Aorta (tissue), 5 donors: ENCODE measurements at places on chromosomes 5 and 9.

- no peak for DNase-seq
Measured at GRCh38 chr5:181215997-181216989, 6.8 kb upstream of the TRIM41 start.

- DNase-seq = no peak
Measured at GRCh38 chr5:98425640-98426039, 347.8 kb upstream of the RGMB start.

GRCh38 chr5:124606543-124606942 is 139.9 kb downstream of the ZNF608 start:
- DNase-seq = no peak

DNA sequence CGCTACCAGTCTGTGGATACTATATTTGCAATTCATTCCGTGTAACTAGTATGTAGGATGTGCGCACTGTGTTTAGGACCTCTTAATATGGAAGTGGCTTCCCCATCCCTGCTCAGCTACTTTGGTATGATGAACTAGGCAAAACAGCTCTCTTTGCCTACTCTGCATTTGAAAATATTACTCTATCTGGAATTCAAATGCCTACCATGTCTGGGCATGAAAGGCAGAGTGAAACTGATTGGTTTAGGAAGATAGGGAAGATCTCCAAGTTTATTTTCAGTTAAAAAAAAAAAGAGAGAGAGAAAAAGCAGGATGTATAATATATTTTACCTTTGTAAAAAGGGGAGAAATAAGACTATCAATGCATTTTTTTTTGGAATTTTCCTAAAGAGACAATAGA is 74.1 kb upstream of the ELL2 start:
- no peak for DNase-seq

DNA sequence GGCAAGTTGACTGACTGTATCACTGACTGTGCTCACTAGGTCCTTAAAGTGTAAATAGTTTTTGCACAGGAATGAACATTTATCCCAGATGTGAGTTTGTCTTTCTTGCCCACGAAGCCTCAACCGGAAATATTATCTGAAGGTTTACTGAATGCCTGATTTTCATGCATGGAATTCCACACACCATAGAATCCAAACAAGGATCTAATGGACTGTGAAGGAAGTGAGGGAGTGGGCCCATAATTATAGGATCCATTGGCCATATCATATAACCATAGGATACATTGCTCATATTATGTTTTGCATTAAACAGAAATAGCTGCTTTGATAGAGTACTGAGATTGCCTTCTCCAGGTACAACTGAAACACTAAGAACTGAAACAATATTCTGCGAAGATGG is 1057.2 kb upstream of the EDIL3 start:
- DNase-seq = no peak

GRCh38 chr9:38263532-38263931 is 129.0 kb upstream of the ALDH1B1 start:
- DNase-seq = no peak

GRCh38 chr5:64665243-64665642 is 25.1 kb upstream of the SHISAL2B start:
- DNase-seq = no peak

GRCh38 chr5:161414037-161414436 is 132.5 kb downstream of the GABRB2 start:
- DNase-seq = no peak

GRCh38 chr5:66789434-66789833 is 193.2 kb downstream of the MAST4 start:
- DNase-seq = no peak

GRCh38 chr5:61435368-61435767 is 103.3 kb downstream of the ZSWIM6 start:
- DNase-seq = no peak

DNA sequence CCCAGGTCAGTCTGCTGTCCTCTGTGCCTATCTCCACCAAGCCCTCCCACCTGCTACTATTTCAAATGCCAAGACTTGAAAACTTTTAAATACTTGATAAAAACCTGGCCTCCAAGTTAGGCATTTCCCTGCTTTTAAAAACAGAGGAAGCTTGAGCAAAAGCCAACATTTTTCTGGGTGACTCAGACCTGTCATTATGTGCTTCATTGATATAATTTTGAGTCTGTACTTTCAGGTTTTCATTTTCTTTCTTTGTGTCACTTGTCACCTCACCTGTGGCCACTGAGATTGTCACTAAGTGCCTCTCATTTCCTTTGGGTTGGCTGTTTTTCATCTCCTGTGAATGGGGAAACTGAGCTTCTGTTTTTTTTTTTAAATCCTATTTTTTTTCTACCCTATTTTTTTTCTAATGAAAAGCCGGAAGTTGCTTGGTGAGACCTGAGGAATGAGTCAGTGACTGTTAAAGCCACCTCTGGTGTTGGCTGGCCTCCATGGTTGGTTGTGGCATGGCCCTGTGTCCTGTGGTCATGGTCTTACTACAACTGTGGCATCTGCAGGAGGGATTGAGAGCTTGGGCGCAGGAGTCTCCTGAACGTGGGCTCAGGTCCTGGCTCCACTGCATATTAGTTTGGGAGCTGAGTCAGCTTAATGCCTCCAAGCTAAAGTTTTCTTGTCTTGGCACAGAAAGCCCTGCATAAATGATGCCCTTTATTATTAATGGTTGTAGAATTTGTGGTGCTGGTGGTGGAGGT is 56.7 kb downstream of the ARHGAP26 start:
- peak; percentile 82 for DNase-seq

DNA sequence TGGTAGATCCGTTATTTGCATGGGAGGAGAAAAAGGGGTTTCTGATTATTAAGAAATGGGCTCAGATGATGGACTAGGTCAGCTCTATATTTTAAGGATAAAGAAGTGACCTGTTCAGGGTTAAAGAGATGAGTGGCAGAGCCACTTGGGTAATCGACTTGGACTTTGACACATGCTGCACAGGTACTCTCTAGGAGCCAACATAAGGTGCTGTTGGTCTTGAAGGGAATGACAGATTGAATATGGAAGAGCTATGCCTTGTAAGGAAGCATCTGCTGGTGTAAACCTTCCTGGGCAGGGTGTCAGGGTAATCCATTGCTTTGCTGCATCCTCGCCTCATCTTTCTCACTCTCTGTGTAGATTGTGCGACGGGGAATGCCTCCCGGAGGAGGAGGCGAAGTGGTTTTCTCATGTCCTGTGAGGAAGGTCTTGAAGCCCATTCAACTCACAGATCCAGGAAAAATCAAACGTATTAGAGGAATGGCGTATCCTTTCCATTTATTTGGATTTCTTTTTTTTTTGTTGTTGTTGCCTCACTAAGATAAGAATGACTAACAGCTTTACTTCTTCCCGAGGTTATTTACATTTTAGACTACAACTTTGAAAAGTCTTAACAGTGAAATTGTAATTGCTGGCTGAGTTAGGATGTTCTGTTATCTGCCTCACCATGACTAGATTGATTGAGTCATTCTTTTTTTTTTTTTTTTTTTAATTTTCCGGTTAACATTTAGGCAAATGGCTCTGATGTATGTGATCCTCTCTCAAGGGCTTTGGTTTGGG is 41.2 kb downstream of the RCL1 start:
- DNase-seq = no peak

GRCh38 chr9:14132775-14133174 is 181.2 kb downstream of the NFIB start:
- no peak for DNase-seq

DNA sequence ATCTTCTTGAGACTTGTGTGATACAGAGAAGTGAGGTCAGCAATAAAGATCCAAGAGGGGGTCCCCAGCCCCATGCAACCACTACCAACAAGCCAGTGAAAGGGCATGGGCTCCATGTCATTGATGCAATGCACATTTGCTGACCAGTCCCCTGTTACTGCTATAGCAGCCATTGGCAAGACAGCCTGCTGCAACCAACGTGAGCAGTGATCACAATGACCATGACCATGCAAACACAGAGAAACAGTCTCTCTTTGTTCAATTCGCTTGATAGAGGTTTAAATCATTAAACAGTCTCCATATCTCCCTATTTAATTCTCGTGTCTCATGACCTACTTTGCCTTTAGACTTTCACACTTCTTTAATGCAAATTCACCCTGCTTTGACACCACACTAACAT is 30.0 kb upstream of the FOXB2 start:
- no peak for DNase-seq

GRCh38 chr9:136204838-136205706 is at the start of gene LHX3:
LHX3 (minus strand) TSS chr9:136205128; CDS start chr9:136205012, 116 bp downstream.
- no peak for DNase-seq

DNA sequence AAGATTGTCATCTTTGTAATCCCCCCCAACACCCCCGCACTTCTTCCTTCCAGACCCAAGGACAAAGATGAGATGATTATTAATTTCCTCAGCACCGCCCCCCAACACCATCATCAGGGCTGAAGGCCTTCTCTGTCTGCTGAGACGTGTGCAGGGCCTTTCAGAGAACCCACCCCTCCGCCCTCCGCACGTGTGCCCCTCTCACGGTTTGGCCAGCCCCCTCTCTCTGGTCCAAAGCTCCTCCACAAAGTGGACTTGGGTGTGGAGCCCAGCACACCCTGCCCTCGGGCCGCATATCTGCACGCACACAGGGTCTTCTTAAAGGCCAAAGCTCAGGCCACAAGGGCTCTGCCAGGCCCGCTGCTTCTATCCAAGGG is 32.0 kb downstream of the PAX5 start:
- no peak for DNase-seq

DNA sequence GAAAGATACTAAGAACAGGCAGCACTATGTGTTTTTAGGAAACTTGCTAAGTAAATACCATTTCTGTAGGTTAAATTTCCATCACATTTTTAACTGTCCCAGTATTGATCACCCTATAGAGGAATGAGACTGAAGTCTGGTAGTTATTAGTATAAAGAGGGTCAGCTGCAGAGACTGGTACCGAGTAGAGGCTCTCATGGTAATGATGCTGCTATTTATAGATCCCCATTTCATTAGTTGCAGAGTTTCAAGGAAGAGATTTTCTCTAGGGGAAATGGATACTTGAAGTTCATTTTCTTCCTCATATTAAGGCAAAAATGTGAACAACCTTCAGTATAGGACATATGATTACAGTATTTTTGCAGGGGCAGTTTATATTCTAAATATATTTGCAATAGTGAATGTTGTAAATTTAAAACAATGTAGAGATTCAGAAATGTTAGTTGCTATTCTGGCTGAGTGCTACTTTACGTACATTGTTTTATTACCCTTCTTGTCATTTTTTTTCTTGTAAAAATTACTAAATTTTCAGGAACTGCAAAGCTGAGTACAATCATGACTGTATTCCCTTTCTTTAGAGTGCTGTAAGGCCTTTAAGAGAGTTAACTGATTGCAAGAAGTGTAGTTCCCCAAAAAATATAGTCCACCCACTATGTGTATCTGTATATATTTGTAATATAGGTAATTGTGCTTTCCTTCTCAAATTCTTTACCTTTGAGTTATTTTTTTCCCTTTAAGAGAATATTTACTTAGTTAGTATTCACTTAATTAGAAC is 14.7 kb downstream of the PBX3 start:
- no peak for DNase-seq

- DNase-seq = no peak
Measured at GRCh38 chr5:157213527-157214243, 33.0 kb downstream of the ITK start.

GRCh38 chr5:10775646-10776045 is 14.6 kb upstream of the DAP start:
- no peak for DNase-seq

GRCh38 chr5:178547052-178547666 is 43.0 kb downstream of the COL23A1 start:
- DNase-seq = peak; percentile 45

GRCh38 chr9:27441741-27442070 is 82.4 kb upstream of the IFNK start:
- DNase-seq = no peak

DNA sequence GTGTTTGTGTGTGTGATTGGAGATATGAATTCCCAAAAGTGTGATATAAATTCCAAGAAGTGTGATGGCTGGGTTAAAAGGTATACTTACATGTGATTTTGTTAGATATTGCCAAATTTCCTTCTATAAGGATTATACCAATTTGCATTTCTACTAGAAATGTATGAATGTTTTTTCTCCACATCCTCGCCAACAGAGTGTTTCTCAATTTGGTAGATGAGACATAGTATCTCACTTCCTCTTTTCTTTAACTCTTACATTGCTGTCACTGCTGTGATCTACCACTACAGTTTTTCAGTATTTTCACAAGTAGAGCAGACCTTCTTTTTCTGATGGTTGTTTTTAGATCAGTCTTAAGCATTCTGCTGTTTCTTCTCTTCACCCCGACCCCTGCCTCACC is 111.3 kb downstream of the FER start:
- no peak for DNase-seq

GRCh38 chr5:40678026-40678425 is 1.7 kb upstream of the PTGER4 start:
- no peak for DNase-seq

GRCh38 chr5:72179816-72180440 is 72.7 kb downstream of the MAP1B start:
- no peak for DNase-seq

- DNase-seq = no peak
Measured at GRCh38 chr9:122088880-122089706, 4.0 kb downstream of the TTLL11 start.

DNA sequence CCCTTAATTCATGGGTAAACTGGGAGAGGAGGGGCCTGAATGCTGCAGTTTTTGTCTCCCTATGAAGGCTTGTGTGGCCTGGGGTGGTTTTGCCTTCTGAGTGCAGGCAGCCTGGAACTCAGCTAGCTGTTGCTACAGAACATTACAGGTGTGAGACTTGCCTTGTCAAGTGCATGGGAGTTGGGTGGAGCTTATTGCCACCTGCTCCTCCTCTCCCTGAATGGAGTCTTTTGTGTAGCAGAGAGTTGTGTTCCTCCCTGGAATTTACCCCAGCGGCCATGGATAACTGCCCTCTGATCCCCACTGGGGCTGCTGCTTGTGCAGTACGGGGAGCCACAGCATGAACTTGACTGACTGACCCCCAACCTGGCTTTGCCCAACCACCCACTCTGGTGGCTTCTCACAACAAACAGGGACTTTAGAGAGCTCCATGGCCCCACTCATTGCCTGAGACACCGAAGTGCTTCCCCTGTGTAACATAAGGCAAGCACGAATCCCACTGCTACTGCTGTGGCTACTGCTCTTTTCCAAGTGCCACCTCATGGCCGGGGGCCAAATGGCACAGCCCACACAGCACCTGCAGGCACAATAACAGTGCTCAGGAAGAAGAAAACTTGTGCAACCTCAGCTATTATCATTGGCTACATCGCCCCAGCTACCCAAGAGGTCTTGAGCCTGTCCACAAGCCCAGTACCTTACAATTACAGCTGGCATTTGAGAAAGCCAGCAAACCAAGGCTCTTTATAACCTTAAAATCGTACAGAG is 942.9 kb downstream of the CDH18 start:
- DNase-seq = no peak

DNA sequence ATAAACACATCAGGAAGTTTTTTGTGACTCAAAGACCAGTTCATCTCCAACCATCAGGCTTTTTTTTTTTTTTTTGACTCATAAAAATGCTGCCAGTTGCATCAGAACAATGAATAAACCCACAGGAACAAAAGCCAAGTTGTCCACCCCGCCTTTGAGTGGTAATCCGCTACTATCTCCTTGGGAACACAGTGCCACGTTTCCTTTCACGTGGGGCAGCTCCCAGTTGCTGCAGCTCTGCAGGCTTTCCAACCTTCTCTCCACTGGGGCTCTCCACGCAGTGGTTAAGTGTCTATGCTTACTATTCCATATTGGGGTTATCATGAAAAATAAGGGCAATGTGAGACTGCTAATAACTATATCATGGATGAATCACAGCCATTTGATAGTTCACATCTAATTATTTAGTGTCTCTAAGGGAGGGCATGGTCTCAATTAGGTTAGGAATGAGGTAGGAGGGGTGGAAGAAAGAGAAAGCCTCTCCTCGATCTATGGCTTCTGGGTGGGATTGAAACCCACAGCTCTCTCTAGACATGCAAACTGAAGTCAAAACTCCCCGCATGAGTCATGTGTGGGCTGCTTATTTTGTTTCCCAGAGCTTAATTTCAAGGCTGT is 55.8 kb upstream of the ACTBL2 start:
- DNase-seq = no peak
